ENCODE measurements at places on chromosomes 11 and 22.

GRCh38 chr11:9302448-9302847 lies 11.9 kb downstream of the TMEM41B start:
- DNase-seq = no peak

DNA sequence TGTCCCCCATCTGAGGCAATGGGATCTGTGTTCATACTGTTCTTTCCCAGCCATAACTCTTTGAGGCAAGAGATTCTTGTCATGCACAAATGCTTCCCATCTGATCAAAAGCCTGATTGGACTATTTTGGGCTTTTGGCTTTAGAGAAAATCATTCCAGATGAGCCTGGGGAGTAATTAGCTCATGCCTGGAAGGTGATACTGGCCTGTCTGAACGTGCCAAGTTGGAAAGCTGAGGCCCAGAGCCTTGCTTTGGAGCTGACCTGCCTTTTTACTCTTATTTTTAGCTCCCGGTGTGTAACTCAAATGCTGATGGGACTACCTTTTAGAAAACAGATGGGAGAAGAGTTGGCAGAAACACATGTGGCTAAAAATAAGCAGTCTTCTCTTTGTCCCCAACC lies 105.0 kb downstream of the DBX1 start:
- DNase-seq = no peak

GRCh38 chr22:49925525-49926128 lies 7.2 kb downstream of the CRELD2 start:
- DNase-seq = no peak

DNA sequence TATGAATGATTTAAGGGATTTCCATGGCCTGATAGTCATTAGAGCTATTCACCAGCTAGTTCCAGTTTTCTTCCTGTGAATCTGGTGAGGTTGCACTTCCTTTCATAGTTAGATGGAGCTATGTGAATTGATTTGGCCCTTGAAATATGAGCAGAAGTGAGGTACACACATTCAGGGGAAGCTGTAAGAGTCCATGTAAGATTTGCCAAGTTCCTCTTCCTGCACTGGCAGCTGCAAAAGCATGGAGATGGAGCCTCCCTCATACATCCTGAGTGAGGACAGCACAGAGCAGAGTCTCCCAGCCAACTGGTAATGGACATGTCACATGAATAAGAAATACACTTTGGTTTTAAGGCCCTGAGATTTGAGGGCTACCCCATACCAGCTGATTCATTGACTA lies 111.7 kb downstream of the CD44 start:
- DNase-seq = no peak

GRCh38 chr22:50284479-50284878 lies 14.3 kb upstream of the MAPK11 start:
- no peak for DNase-seq

GRCh38 chr11:99554232-99554903 lies 533.6 kb downstream of the CNTN5 start:
- DNase-seq = no peak

DNA sequence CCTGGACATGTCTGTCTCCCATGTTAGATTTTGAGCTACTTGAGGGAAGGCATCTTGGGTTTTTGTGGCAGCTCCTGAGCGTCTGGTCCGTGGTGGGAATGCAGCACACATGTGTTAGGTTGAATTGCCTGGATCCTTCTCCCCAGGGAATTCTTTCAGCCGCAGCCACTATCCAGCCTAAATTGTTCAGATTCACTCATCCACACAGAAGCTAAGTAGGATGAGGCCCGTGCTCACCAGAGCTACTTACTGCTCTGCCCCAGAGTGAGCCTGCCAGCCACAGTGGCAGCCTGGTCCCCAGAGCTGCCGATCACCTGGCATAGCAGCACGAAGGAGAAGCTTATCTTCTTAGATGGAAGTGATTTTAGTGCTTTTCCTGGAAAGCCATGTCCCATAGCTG lies 34.4 kb upstream of the SORL1-AS1 start:
- peak; percentile 72 for DNase-seq

GRCh38 chr22:38257650-38258250 lies 15.1 kb downstream of the TMEM184B start:
- DNase-seq = no peak

- DNase-seq = peak; percentile 85
Observed at GRCh38 chr11:2156416-2157182, 4.4 kb downstream of the INS start.

GRCh38 chr11:128405714-128406662 lies 181.4 kb downstream of the ETS1 start:
- DNase-seq = no peak

DNA sequence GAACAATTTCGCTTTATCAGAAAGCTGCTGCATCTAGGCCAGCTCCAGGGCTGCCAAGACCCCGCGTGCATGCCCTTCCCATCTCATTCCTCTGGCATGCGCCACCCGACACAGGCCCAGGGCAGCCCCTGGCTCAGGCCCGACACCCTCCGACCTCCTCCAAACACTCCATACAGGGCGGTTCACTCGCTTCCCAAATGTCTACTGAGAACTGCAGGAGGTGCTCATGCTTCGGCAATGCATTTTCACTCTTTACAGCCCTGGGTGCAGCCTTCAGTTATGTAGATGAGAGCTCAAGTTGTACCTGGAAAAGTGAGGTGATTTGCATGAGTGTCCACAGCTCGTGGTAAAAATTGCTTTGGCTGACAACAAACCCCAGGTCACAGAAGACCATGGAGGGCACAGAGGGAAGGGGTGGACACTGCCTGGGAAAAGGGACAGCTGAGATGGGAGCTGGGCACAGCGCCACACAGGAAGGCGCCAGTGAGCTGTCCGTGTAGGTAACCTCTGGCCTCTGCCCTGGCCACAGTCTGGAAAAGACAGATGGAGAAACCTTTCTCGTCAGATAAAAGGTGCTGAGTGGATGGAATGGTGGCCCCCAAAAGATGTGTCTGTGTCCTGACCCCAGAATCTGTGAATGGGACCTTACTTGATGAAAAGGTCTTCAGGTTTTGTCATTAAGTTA lies 1351.9 kb downstream of the BRD1 start:
- DNase-seq = no peak

DNA sequence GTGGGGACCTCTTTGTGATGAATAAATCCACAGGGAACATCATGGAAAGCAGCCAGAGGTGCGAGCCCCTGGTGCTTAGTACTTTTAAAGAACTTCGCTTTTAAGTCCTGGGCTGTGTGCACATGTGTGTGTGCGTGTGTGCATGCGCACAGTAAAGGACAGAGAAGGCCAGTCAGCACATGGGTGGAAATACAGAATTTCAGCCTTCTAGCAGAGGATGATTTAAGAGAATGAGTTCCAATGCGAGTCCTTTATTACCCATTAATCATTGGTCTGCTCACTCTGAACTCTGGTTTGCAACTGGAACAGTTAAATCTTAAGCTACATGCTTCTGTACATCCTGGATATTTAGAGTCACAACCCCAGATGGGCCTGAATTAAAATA lies 18.9 kb downstream of the TEAD1 start:
- DNase-seq = no peak

GRCh38 chr11:13315517-13316432 lies 38.2 kb downstream of the BMAL1 start:
- DNase-seq = no peak
